ENCODE measurements at places on chromosomes 7 and 10.

- no peak overlapping the region for H3K27ac ChIP-seq
- no peak for DNase-seq
- no peaks in the 10 kb centered on the region for H3K36me3 ChIP-seq
- H3K4me3 ChIP-seq = no peak overlapping the region
- no peaks in the 10 kb centered on the region for H3K27me3 ChIP-seq
These were observed 377.0 kb upstream of the NUPR2 start for GRCh38 chr7:56493196-56493595.

GRCh38 chr7:6630007-6630849 lies 6.9 kb upstream of the ZNF316 start:
- H3K4me3 ChIP-seq = no peak overlapping the region
- H3K27me3 ChIP-seq = no peaks in the 10 kb centered on the region
- peaks cover 3% of the 10 kb centered on the region for H3K36me3 ChIP-seq
- no peak for DNase-seq
- no peak overlapping the region for H3K27ac ChIP-seq

- peak overlapping the region; percentile 76 for H3K27ac ChIP-seq
- H3K4me3 ChIP-seq = peak overlapping the region; percentile 45
- peaks cover 36% of the 10 kb centered on the region for H3K4me1 ChIP-seq
- peak; percentile 83 for DNase-seq
These were observed 99.6 kb upstream of the DIP2C start for GRCh38 chr10:788796-789748.

DNA sequence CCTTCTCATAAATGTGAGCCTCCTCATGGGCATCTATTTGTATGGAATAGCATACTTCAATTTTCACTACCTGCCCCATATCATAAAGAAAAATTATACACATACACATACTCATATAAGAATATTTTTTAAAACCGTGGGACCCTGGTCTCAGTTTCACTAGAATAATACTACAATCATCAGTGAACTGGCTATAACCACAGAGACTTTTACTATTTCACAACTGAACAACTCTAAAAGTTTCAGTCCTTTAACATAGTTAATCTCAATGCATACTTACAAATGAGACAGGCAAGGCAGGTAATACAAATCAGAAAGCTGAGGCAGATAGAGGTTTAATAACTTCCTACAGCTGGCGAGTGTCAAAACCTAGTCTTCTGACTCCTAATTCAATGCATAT lies 83.1 kb downstream of the LRRN3 start:
- no peaks in the 10 kb centered on the region for H3K36me3 ChIP-seq
- H3K4me1 ChIP-seq = no peaks in the 10 kb centered on the region
- H3K27ac ChIP-seq = no peak overlapping the region
- no peak overlapping the region for H3K4me3 ChIP-seq
- H3K27me3 ChIP-seq = no peaks in the 10 kb centered on the region
- DNase-seq = no peak

DNA sequence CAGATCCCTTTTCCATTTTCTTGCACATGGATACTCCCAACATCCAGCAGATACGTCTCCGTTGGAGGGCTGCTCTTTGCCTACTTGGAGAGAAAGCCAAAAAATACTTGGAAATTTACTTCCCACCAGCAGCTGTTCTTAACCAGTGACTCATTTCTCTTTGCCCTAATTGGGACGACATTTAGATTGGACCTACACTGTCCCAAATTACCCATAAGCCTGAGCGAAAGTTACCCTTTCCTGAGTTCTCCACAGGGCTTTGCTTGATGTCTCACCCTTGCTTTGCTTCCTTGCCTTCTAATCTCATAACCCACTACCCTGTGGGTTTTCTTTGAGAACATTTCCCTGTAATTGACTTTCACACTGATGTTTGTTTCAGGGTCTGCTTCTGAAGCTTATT lies 48.1 kb downstream of the SAMD8 start:
- DNase-seq = no peak
- H3K27ac ChIP-seq = no peak overlapping the region
- no peak overlapping the region for H3K4me3 ChIP-seq
- peaks cover 9% of the 10 kb centered on the region for H3K4me1 ChIP-seq

GRCh38 chr7:72754312-72754711 lies 73.7 kb downstream of the TYW1B start:
- no peak for DNase-seq
- H3K4me3 ChIP-seq = no peak overlapping the region
- H3K4me1 ChIP-seq = no peaks in the 10 kb centered on the region
- no peaks in the 10 kb centered on the region for H3K36me3 ChIP-seq
- no peaks in the 10 kb centered on the region for H3K27me3 ChIP-seq

DNA sequence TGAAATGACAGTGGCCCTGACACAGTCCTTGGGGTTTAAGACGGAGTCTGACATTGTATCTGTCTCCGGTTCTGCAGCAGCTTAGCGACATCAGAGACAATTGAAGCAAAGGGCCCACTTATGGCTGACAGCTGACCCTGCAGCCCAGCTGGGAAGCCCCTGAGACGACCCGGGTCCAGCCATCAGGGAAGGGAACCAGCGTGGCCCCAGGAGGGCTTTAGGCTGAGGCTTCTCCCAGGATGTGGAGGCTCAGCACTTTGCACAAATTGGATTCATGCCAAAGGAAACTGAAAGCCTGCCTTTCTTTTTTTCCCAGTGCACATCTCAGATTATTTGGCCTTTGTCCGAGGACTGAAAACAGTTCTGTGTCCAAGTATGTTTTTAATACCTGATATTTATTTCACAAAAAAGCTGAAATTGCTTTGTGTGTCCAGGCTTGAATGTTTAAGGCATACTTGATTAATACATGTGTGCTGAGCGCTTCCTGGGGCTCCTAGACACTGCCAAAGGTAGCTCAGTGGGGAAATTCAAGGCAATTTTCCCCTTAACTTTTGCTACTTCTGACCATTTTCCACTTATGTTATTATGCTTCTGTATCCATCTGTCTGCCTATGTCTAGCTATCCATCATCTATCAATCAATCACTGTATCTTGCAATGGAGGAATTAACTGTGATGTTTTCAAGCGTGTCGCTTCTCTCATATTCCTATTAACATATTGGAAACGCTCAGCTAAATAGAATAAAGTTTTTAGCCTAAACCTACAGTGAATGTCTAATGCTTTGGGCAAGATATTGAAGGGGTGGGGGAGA lies 34.8 kb downstream of the KLF6 start:
- H3K4me3 ChIP-seq = peak overlapping the region; percentile 23
- no peak for DNase-seq
- H3K27me3 ChIP-seq = no peaks in the 10 kb centered on the region

- no peaks in the 10 kb centered on the region for H3K36me3 ChIP-seq
- H3K27me3 ChIP-seq = no peaks in the 10 kb centered on the region
- no peak overlapping the region for H3K27ac ChIP-seq
- no peak for DNase-seq
These were observed 5.8 kb upstream of the STAMBPL1 start for GRCh38 chr10:88874281-88874680.

- no peaks in the 10 kb centered on the region for H3K27me3 ChIP-seq
- no peak for DNase-seq
- no peak overlapping the region for H3K4me3 ChIP-seq
These were observed 812.2 kb downstream of the GRM8 start for GRCh38 chr7:126440542-126440941.

- no peaks in the 10 kb centered on the region for H3K27me3 ChIP-seq
- peak; percentile 82 for DNase-seq
- H3K36me3 ChIP-seq = no peaks in the 10 kb centered on the region
- peak within 1 kb of the TSS; percentile 78 for H3K4me3 ChIP-seq
- H3K27ac ChIP-seq = peak within 1 kb of the TSS; percentile 98
- peaks cover 46% of the 10 kb centered on the region for H3K4me1 ChIP-seq
These were observed at the start of gene CTBP2 for GRCh38 chr10:125159932-125160855. CTBP2 (minus strand) TSS chr10:125160563.

GRCh38 chr7:30926313-30926712 lies 14.7 kb downstream of the AQP1 start:
- H3K27ac ChIP-seq = no peak overlapping the region
- H3K4me3 ChIP-seq = no peak overlapping the region
- H3K4me1 ChIP-seq = peaks cover 11% of the 10 kb centered on the region
- H3K27me3 ChIP-seq = no peaks in the 10 kb centered on the region
- DNase-seq = no peak

- DNase-seq = no peak
- H3K27me3 ChIP-seq = no peaks in the 10 kb centered on the region
- H3K4me3 ChIP-seq = peak overlapping the region; percentile 71
- peaks cover 45% of the 10 kb centered on the region for H3K36me3 ChIP-seq
These were observed 544 bp downstream of the PDK4 start for GRCh38 chr7:95595746-95596197.

- peaks cover 25% of the 10 kb centered on the region for H3K36me3 ChIP-seq
- H3K27ac ChIP-seq = no peak overlapping the region
These were observed 232.3 kb upstream of the MKLN1 start for GRCh38 chr7:131095346-131095745.
